ENCODE measurements at places on chromosomes 1 and 21.
A peak's percentile ranks its signal among the peaks of the same experiment; 100 is the strongest.

- DNase-seq, result no peak
- no peaks in the 10 kb centered on the region for H3K4me1 ChIP-seq
- no peaks in the 10 kb centered on the region for H3K36me3 ChIP-seq
- H3K4me3 ChIP-seq, result no peak overlapping the region
- H3K27me3 ChIP-seq, result no peaks in the 10 kb centered on the region
Observed at GRCh38 chr1:55275151-55275748, 60.1 kb upstream of the USP24 start.

- no peaks in the 10 kb centered on the region for H3K27me3 ChIP-seq
- H3K36me3 ChIP-seq, result no peaks in the 10 kb centered on the region
- H3K27ac ChIP-seq, result no peak overlapping the region
Observed at GRCh38 chr1:68819190-68819829, 322.4 kb upstream of the DEPDC1 start.

DNA sequence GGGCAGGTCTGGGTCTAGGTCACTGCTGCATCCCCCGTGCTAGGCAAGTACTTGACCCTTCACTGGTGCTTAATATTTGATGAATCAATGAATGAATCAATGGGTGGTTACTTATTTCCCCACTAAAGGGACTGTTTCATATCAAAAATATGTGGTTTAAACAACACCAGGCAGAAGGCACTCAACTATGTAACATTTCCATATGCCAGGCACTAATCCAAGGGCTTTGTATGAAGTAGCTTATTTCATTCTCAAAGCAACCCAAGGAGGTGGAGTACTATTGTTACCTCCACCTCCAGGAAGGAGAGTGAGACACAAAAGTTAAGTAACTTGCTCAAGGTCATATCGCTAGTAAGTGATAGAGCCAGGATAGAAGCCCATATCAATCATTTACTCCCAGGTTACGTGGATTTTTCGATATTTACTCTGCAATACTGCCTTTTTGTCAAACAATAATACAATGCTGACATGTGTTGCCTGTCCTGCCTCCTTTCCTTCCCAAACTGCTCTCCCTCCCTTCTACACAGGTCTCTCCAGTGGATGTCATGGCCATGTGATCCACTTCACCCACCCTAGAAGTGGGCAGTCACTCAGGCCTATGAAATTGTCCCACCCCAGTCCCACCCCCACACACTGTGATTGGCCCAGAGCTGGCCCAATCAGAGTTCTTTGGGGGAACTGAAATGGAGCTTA is 142.8 kb downstream of the ETS2 start:
- H3K4me3 ChIP-seq, result no peak overlapping the region
- no peaks in the 10 kb centered on the region for H3K36me3 ChIP-seq
- no peaks in the 10 kb centered on the region for H3K27me3 ChIP-seq
- no peak overlapping the region for H3K27ac ChIP-seq

DNA sequence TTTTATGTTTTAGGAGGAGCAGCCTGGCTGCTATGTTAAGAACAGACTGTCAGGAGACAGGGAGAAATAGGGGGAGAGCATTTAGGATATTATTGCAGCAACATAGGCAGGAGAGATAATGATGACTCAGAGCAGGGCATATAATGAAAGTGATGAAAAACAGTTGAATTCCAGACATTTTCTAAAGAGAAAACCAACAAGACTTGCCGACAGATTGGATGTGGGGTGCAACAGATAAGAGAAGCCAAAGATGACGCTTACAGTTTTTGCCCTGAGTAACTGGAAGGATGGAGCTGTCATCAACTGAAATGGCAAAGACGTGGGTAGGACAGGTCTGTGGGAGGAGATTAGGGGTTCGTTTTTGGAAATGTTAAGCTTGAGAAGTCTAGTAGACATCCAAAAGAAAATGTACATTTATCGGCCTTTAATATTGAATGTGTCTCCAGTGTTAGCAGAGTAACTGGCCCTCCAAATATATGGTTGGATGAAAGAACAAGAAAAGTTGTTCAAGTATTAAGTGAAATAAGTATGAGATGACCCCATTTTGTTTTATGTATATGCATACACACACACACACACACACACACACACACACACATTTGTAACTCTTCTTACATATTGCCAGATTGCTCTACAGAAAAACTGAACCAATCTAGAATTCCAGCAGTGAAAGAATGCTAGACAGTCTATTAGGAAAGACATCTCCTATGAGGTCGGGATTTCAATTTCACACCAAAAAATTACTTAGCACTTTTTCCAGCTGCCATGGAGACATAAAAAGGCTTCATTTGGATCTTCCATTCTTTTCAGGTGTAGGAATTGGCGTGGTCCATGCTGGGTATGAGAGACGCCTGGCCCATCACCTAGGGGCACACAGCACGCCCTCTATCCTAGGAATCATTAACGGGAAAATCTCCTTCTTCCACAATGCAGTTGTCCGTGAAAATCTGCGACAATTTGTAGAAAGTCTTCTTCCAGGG is 17.2 kb downstream of the DNAJC16 start:
- H3K4me3 ChIP-seq, result no peak overlapping the region
- no peak overlapping the region for H3K27ac ChIP-seq
- H3K36me3 ChIP-seq, result peaks cover 21% of the 10 kb centered on the region
- H3K4me1 ChIP-seq, result no peaks in the 10 kb centered on the region

- no peak for DNase-seq
- peak overlapping the region; percentile 64 for H3K27ac ChIP-seq
- no peaks in the 10 kb centered on the region for H3K27me3 ChIP-seq
- H3K4me3 ChIP-seq, result no peak overlapping the region
Observed at GRCh38 chr21:38351176-38351959, 94.6 kb downstream of the KCNJ15 start.

- H3K36me3 ChIP-seq, result no peaks in the 10 kb centered on the region
- no peak for DNase-seq
- H3K4me1 ChIP-seq, result no peaks in the 10 kb centered on the region
- H3K27ac ChIP-seq, result no peak overlapping the region
- H3K4me3 ChIP-seq, result no peak overlapping the region
Observed at GRCh38 chr1:171329251-171329650, 15.3 kb downstream of the FMO4 start.

GRCh38 chr1:226778657-226779058 is 39.6 kb upstream of the ITPKB start:
- peaks cover 7% of the 10 kb centered on the region for H3K4me1 ChIP-seq
- H3K36me3 ChIP-seq, result no peaks in the 10 kb centered on the region
- peak overlapping the region; percentile 26 for H3K27ac ChIP-seq
- H3K27me3 ChIP-seq, result no peaks in the 10 kb centered on the region

DNA sequence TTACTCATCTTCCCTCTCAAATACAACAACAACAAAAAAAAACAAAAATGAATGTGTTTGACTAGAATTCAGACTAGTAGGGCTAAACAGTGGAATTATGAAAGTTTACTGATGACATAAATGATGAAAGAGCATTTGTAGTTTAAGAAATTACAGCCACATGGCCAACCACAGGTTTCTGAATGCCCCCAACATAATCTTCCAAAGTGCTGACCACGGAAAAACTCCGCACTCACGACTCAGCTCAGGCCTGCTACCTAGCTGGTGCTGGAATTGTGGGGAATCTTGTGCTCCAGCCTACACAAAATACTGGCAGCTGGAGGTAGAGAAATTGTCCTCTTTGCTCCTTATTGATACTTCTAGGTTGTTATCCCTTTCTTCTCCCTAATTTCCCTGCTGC is 23.6 kb upstream of the TBX15 start:
- no peaks in the 10 kb centered on the region for H3K36me3 ChIP-seq
- H3K4me1 ChIP-seq, result peaks cover 23% of the 10 kb centered on the region
- no peak overlapping the region for H3K4me3 ChIP-seq
- H3K27me3 ChIP-seq, result peaks cover 18% of the 10 kb centered on the region

GRCh38 chr1:20538760-20539551 is 13.4 kb upstream of the FAM43B start:
- no peak for DNase-seq
- H3K27me3 ChIP-seq, result no peaks in the 10 kb centered on the region
- H3K4me3 ChIP-seq, result no peak overlapping the region
- no peaks in the 10 kb centered on the region for H3K36me3 ChIP-seq

DNA sequence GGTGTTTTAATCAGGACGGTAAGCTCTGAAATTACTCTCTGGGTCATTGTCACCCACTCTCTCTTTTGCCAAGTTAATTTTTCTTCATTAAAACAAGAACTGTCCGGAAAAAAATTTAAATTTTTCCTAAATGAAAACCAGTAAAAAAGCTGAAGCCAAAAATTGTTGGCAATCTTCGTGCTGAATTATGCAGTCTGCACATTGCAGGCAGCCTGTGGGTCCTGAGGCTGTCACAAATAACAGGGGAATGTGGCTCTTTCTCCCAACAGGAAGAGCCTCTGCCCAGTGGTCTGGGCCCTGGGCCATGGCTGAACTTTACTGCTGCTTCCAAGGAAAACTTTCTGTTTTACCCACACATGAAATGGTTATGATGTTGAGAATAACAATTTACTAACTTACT is 153.9 kb upstream of the SPAG17 start:
- DNase-seq, result no peak
- no peaks in the 10 kb centered on the region for H3K27me3 ChIP-seq
- peaks cover 3% of the 10 kb centered on the region for H3K4me1 ChIP-seq
- H3K27ac ChIP-seq, result no peak overlapping the region
- H3K36me3 ChIP-seq, result no peaks in the 10 kb centered on the region
- H3K4me3 ChIP-seq, result no peak overlapping the region

- no peak for DNase-seq
- H3K27ac ChIP-seq, result no peak overlapping the region
- no peaks in the 10 kb centered on the region for H3K36me3 ChIP-seq
- no peak overlapping the region for H3K4me3 ChIP-seq
- H3K27me3 ChIP-seq, result no peaks in the 10 kb centered on the region
Observed at GRCh38 chr1:96596226-96596922, 125.2 kb upstream of the PTBP2 start.

DNA sequence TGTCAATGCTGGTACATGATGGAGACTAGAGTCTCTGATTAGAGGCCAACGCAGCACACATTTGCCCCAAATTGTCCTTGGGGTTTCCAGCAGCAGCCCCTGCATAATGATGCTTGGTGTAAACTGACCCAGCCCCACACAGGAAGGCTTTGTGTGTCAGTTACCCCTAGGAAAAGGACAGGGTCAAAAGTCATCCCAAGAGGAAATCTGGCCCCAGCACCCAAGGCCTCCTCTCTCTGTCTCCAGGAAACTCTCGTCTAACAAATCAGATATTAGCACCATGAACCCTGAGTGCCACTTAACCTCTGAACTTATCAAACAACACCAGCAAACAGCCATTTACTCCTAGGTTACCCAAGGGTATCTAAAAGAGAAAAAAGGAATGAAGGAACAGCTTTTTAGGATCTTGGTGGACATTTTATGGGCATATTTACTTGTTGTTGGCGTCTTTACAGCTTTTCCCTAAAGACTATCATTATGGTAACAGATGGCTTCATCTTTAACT is 84.5 kb downstream of the PSMG1 start:
- H3K27me3 ChIP-seq, result no peaks in the 10 kb centered on the region
- H3K4me1 ChIP-seq, result peaks cover 37% of the 10 kb centered on the region
- no peak for DNase-seq
- peak overlapping the region; percentile 86 for H3K27ac ChIP-seq
- H3K4me3 ChIP-seq, result no peak overlapping the region
- H3K36me3 ChIP-seq, result no peaks in the 10 kb centered on the region

DNA sequence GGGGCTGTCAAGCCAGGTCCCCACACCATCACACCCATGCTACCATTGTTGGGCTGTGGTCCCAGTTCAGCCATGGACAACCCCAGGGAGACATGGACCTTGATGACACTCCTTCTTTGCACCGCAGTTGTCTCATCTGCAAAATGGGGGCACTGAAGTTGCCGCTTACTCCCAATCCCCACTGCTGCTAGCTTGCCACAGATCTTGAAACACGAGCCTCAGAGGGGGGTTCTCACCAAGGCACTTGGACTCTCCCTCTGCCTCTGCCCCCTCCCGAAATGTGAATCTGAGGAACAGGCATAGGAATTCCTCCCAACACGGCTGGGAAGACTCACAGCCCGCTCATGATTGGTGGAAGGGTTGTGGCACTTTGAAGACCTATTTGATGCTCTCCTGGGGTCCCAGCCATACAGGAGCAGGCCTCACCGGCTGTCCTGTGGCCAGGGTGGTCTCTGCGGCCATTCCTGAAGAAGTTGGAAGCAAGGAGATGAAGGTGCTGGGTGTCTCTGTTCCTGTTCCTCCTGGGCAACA is 31.1 kb downstream of the RUNX3 start:
- no peaks in the 10 kb centered on the region for H3K27me3 ChIP-seq
- no peak for DNase-seq
- no peaks in the 10 kb centered on the region for H3K4me1 ChIP-seq
- H3K4me3 ChIP-seq, result no peak overlapping the region
- H3K27ac ChIP-seq, result no peak overlapping the region

DNA sequence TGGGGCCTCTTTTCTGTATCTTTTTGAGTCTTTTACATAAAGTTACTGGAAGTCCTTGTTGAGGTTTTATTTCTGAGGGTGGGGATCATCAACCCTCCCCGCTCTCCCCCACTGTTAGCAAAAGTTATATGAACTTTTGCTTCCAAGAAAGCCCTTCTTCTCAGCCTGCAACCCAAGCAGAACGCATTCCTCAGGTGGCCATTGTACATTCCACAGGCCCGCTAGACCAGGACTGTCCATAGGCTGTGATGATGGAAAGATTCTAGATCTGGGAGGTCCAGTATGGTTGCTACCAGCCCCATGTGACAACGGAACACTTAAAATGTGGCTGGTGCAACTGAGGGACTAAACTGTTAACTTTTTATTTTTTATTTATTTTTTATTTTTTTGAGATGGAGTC is 11.8 kb upstream of the YBX1 start:
- DNase-seq, result no peak
- H3K27me3 ChIP-seq, result no peaks in the 10 kb centered on the region
- peaks cover 5% of the 10 kb centered on the region for H3K4me1 ChIP-seq
- no peak overlapping the region for H3K4me3 ChIP-seq
- peaks cover 32% of the 10 kb centered on the region for H3K36me3 ChIP-seq
- H3K27ac ChIP-seq, result no peak overlapping the region

DNA sequence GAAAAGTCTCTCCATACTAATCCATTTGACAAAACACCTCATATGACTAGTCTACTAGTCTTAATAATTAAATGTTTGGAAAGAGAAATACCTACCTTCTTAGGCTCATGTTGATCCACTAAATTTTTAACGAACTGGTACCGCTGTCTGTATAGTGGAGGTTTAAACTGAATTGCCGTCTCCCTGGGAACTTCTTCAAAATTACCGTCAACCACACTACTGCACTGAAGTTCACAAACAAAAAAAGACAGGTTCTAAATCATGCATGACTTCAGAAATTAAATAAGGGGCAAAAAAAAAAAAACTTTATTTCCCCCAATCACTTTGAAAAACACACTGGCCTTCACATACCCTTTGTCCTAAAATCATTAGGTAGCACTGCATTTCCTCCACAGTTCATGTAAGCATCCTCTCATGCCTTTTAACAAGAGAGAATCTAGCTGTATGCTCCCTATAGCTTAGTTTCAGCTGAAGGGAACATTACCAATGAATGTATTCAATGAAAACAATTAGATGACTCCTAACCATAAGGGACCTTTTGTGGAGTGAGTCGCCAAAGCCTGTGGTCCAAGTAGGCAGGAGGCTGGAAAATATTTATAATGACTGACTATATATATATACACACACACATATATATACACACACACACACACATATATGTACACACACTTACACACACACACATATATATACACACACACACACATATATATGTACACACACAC is 3.4 kb downstream of the HENMT1 start:
- H3K36me3 ChIP-seq, result no peaks in the 10 kb centered on the region
- DNase-seq, result no peak
- no peak overlapping the region for H3K4me3 ChIP-seq
- H3K4me1 ChIP-seq, result no peaks in the 10 kb centered on the region
- H3K27ac ChIP-seq, result no peak overlapping the region
- H3K27me3 ChIP-seq, result no peaks in the 10 kb centered on the region
